Ascending aorta (tissue), 2 donors: ENCODE measurements at places on chromosomes 4 and X. TPM values are rescaled to one million over a fixed set of nuclear protein-coding genes. Genes with fewer than 3 reads are reported as not detected.

GRCh38 chr4:74244049-74244448, 64.2 kb upstream of the EPGN start:
- no peak for DNase-seq
- no peak overlapping the region for H3K27ac ChIP-seq
- no peak overlapping the region for H3K4me3 ChIP-seq
- H3K4me1 ChIP-seq: no peaks in the 10 kb centered on the region
- no peaks in the 10 kb centered on the region for H3K36me3 ChIP-seq

GPRASP2 gene
- 8.7 TPM for total RNA-seq

DNA sequence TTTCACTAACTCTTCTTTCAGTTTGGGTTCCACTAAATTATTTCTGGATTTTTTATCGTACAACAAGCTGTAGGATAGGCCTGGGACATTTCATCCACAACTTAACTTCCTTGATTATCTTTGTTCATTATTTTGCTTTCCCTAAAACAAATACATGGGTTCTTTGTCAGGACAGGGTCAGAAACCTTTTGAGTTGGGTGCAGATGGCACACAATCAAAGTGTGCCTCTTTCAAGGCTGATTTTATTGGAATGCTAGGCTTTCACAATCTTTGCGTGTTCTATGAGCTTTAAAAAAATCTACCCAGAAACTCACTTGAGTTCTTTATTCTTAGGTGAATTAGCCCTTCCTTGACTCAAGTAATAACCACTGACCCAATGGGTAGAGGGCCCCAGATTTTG, 348.4 kb downstream of the FAM47B start:
- H3K36me3 ChIP-seq: no peaks in the 10 kb centered on the region
- DNase-seq: no peak
- no peak overlapping the region for H3K27ac ChIP-seq
- H3K4me3 ChIP-seq: no peak overlapping the region
- no peaks in the 10 kb centered on the region for H3K27me3 ChIP-seq

DNA sequence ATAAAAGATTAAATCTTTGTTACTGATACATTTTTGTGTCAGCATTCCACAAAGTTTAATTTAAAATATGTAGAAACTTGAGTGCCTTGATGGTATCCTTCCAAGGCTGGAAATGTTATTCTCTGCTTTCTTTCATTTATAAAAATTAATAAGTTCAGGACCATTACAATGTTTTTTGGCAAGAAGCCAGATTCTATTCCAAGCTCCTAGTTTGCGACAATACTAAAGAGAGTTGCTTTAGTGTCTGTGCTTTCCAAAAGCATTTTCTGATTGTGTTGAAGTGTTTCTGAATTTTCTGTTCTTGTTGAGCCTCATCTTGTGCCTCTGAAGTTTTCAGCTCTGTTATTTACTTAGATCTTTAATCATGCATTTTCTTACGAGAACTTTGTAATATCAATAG, 516.2 kb downstream of the KCTD8 start:
- H3K36me3 ChIP-seq: no peaks in the 10 kb centered on the region
- no peaks in the 10 kb centered on the region for H3K4me1 ChIP-seq
- no peaks in the 10 kb centered on the region for H3K27me3 ChIP-seq
- no peak for DNase-seq
- no peak overlapping the region for H3K27ac ChIP-seq
- no peak overlapping the region for H3K4me3 ChIP-seq

- no peak overlapping the region for H3K27ac ChIP-seq
- peak overlapping the region; percentile 11 for H3K4me3 ChIP-seq
- H3K27me3 ChIP-seq: peaks cover 13% of the 10 kb centered on the region
- H3K36me3 ChIP-seq: no peaks in the 10 kb centered on the region
Measured at GRCh38 chrX:104253567-104254441, 929 bp downstream of the ESX1 start.

DNA sequence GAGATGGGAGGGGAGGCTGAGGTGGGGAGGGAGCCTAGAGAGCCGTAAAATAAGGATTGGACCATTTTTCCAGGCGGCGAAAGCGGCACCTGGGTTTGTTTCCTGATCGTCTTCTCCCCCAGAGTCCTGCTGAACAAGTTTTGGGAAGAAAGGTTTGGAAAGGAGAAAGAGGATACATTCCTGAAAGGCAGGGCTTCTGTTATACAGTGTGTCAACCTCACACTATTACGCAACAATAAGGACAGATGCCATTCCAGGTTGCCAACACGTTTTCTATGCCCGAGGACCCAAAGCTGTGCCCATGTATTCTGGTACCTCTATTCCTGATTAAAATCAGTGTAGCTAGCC, 658 bp downstream of the SCOC start:
- peaks cover 15% of the 10 kb centered on the region for H3K4me1 ChIP-seq
- peak overlapping the region; percentile 94 for H3K27ac ChIP-seq
- H3K4me3 ChIP-seq: peak overlapping the region; percentile 99
- no peaks in the 10 kb centered on the region for H3K27me3 ChIP-seq

DNA sequence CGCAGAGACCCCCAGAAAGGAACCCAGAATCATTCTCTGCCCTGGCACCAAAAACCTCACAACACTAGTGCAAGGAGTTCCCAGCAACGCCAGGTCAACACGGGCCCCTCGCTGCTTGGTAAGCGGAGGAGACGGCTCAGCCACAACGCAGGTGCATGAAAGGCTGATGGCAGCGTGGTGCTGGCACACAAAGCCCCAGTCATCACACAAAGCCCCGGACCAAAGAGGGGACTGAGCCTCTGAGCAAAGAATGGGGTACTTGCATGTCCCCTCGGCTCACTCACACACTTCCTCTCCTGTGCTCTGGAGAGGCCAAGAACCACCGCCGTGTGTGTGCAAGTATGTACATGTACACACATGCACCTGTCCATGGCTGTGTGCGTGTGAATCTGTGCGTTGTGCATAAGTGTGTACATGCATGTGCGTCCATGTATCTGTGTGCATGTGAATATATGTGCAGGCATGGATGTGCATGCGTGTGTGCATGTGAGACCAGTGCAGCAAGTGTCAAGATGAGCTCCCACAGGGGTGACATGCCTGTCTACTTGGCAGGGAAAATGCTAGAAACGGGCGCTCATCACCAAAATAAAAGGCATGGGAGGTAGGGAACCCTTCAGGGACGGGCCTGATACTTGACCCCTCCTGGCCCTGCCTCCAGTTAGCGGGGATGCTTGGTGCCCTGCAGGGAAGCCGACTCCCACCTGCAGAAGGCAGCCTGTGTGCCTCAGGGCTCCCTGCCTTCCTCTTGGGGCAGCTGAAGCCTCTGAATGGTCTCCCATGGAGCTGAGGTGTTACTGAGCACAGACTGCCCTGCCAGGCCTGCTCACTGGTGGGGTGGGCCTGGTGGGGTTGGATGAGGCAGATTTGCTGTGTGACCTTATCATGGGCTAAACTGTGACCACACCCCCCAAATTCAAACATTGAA, 60.4 kb downstream of the ZFYVE28 start:
- no peaks in the 10 kb centered on the region for H3K36me3 ChIP-seq
- no peaks in the 10 kb centered on the region for H3K27me3 ChIP-seq
- H3K27ac ChIP-seq: no peak overlapping the region
- H3K4me1 ChIP-seq: no peaks in the 10 kb centered on the region

ARR3 gene
- not detected for total RNA-seq

DNA sequence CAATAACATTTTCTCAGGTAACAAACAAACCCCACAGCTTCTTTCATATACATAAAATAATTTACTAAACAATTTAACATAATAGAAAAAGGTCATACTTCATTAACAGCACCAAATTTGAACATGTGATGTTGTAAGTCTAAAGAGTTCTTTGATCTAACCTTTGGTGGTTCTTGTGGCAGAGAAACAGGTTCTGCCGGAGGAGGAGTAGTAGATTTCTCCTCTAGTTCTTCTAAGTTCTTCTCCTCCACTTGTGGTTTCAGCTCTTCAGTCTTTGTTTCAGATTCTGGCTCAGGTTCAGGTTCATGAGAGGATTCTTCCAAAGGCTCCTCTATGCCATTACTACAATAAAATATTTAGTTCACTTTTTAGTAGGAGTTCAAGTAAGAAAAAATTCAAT, 18.3 kb downstream of the G3BP2 start:
- peaks cover 14% of the 10 kb centered on the region for H3K36me3 ChIP-seq
- H3K27ac ChIP-seq: no peak overlapping the region
- H3K27me3 ChIP-seq: no peaks in the 10 kb centered on the region
- no peaks in the 10 kb centered on the region for H3K4me1 ChIP-seq
- no peak for DNase-seq
- H3K4me3 ChIP-seq: no peak overlapping the region

UNC5C gene
- 13.3 TPM for total RNA-seq

TMPRSS11D gene
- total RNA-seq: not detected

DNA sequence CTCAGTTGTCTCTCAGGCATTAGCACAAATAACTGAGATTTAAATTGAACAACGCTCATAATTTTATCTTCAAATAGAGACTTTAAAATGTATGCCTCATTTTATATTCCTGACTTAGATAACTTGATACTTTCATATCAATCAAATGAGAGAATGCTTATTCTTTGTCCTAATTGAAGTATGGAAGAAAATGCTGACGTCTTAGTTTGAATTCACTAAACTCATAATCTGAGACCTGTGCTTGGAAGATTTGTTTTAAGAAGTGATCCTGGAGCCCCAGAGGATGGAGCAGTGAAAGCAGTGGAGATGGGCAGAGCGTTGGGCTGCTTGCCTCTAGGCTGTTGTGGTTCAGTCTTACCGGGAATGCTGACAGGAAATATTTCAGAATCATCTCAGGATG, 76.1 kb downstream of the ZNF518B start:
- H3K4me1 ChIP-seq: no peaks in the 10 kb centered on the region
- H3K36me3 ChIP-seq: no peaks in the 10 kb centered on the region
- no peak overlapping the region for H3K4me3 ChIP-seq
- no peak for DNase-seq
- no peak overlapping the region for H3K27ac ChIP-seq

GRCh38 chr4:87073199-87074120, 138.6 kb downstream of the AFF1 start:
- no peak overlapping the region for H3K4me3 ChIP-seq
- H3K27ac ChIP-seq: no peak overlapping the region
- peaks cover 15% of the 10 kb centered on the region for H3K4me1 ChIP-seq

- H3K4me3 ChIP-seq: no peak overlapping the region
- H3K27me3 ChIP-seq: no peaks in the 10 kb centered on the region
Measured at GRCh38 chr4:628311-628741, 3.0 kb downstream of the PDE6B start.

FHDC1 gene
- total RNA-seq: 0.75 TPM

SPARCL1 gene
- total RNA-seq: 830 TPM

FGF2 gene
- total RNA-seq: 20.8 TPM

DNA sequence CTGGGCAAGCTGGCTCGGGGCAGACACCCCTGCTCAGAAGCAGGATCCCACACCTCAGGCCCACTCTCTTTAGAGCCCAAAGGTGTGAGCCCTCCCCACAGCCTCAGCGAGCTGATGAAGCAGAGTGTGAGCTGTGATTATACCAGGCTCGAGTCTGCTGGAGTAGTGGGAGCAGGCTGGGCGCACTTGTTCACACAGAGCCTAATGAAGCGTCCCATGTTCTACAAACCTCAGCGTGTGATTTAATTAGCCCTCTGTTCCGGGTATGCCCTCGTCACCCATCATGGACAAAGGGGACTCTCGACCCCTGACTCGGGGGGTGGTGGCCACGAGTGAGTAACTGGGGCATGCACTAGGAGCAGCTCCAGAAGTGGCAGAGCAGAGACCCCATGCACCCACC, 62.3 kb downstream of the PPP2R2C start:
- no peak overlapping the region for H3K27ac ChIP-seq
- no peaks in the 10 kb centered on the region for H3K36me3 ChIP-seq
- no peak for DNase-seq
- H3K4me3 ChIP-seq: no peak overlapping the region
- H3K27me3 ChIP-seq: no peaks in the 10 kb centered on the region
- no peaks in the 10 kb centered on the region for H3K4me1 ChIP-seq

PNMA5 gene
- not detected for total RNA-seq

AFM gene
- not detected for total RNA-seq

- H3K27me3 ChIP-seq: no peaks in the 10 kb centered on the region
- H3K4me3 ChIP-seq: no peak overlapping the region
- no peaks in the 10 kb centered on the region for H3K36me3 ChIP-seq
Measured at GRCh38 chrX:109036624-109037023, 300.3 kb upstream of the IRS4 start.

- no peak overlapping the region for H3K27ac ChIP-seq
- H3K27me3 ChIP-seq: peaks cover 9% of the 10 kb centered on the region
- no peak overlapping the region for H3K4me3 ChIP-seq
- peak; percentile 43 for DNase-seq
- H3K4me1 ChIP-seq: no peaks in the 10 kb centered on the region
Measured at GRCh38 chr4:6472008-6472386, 417 bp downstream of the PPP2R2C start.

DNA sequence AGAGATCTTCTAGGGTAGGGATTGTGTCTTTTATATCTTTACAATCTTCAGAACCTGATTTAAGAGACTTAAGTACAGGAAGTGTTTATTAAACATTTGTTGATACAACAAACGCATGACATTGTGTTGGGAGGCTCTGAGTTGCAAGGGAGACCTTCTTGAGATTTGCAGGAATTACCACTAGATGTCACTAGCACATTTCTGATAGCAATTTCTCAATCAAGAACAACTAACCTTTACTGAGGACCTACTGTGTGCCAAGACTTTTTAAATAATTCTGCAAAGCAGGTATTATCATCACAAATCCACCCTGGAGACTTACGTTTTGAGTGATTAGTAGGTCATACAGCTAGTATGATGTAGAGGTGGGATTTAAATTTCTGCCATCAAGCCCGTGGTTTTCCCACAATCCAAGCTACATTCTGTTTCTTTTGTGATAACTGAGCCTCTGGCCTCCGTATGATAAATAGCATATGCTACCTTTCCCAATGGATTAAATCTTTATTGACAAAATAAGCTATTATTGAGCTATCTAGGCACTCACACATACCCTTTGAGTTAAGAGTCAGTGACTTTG, 986.0 kb downstream of the CCSER1 start:
- H3K27ac ChIP-seq: no peak overlapping the region
- H3K36me3 ChIP-seq: no peaks in the 10 kb centered on the region
- H3K27me3 ChIP-seq: no peaks in the 10 kb centered on the region
- H3K4me1 ChIP-seq: no peaks in the 10 kb centered on the region

GRCh38 chr4:136861091-136861490, 671.2 kb downstream of the PCDH18 start:
- no peaks in the 10 kb centered on the region for H3K4me1 ChIP-seq
- H3K4me3 ChIP-seq: no peak overlapping the region
- H3K27me3 ChIP-seq: no peaks in the 10 kb centered on the region
- no peaks in the 10 kb centered on the region for H3K36me3 ChIP-seq

- no peak overlapping the region for H3K27ac ChIP-seq
- no peaks in the 10 kb centered on the region for H3K36me3 ChIP-seq
- no peak overlapping the region for H3K4me3 ChIP-seq
- H3K27me3 ChIP-seq: no peaks in the 10 kb centered on the region
Measured at GRCh38 chr4:78019414-78019813, 37.7 kb upstream of the FRAS1 start.

DNA sequence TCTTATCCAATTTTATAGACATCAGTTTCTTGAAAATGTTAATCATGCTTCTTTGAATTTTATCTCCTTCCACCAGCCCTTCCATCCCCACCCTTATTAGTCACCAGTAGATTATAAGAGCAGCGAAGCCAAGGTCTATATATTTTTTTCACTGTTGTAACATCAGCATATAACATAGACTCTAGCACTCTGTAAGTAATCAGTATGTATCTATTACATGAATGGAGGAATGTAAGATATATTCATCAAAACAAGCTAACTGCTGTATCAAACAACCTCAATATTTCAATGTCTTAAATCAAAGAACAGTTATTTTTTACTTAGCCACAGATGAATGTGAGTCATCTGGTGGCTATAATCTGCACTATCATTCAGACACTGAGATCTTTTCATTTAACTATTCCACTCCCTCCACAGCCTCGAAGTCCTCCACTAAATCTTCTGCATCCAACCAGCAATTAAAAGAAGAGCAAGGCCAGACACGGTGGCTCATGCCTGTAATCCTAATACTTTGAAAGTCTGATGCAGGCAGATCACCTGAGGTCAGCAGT, 178.9 kb downstream of the CENPC start:
- H3K4me1 ChIP-seq: no peaks in the 10 kb centered on the region
- H3K27ac ChIP-seq: no peak overlapping the region
- no peaks in the 10 kb centered on the region for H3K36me3 ChIP-seq
- H3K27me3 ChIP-seq: no peaks in the 10 kb centered on the region
